ENCODE measurements at places on chromosomes 5 and 9.

DNA sequence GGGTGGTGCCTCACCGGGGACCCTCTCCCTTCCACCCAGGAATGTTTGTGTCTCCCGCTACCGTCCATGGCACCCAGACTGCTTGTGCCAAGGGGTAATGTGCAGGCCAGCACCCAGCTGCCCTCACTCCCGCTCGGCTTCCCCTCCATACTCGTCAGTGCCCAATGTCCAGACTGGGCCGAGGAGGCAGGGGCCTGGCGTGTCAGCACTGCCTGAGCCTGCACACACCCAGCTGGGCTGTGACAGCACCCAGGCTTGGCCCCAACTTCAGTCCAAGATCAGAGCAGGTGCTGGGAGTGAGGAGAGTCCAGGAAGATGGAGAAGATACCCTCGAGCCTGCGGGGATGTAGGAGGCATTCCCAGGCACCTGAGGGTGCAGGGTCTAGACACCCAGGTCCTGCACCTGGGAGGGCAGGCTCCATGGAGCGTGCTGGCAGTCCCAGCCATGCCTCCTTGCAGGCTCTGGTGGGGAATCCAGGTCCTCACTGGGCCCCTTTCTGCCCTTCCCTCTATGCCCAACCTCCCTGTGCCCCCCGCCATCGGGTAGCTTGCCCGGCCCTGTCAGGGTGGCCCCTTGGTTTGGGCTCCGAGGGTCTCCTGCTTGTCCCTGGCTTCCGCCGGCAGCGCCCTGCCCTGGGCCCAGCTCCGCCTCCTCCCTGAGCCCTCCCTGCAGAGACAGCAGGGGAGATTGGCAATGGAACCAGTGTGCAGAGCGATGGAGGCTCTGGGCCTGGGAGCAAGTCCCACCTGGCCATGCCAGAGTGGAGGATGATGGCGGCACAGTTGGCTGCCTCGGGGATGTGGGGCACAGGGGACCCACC lies 250.8 kb upstream of the EDIL3 start:
- no peak for DNase-seq

GRCh38 chr9:977838-978830 lies 1.7 kb downstream of the DMRT3 start:
- DNase-seq: no peak

DNA sequence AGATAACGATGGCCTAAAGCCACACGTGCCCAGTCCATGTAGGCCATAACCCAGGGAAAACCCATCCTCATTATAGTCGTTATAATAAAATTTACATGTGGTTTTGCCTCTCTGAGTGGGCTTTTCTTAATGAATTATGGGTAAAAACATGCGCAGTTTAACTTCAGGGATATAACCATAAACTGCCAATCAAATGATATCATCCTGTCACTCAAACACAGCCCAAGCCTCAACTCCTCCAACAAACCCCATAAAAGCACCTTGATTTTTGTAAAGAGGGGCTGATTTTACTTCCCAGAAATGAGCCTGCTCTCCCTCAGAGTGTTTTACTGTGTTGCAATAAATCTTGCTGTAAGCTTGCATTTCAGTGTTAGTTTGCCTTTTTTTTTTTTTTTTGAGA lies 15.8 kb upstream of the SETX start:
- DNase-seq: no peak

DNA sequence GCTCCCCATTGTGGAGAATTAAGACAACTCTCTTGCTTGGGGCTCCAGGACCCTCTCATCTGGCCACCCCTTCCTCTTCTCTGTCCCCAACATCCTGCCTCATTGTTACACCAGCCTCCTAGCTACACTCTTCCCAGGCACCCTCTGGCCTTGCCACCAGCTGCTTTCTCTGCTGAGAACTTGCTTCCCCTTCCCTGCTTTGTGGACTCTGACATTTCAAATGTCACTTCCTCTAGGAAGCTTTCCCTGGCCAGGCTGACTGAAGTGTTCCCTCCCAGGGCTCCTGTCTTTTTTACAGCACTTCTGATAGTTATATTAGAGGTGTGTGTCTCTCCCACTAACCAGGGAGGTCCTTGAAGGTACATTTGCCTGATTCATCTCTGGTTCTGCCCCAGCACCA lies 194.0 kb upstream of the KLF4 start:
- no peak for DNase-seq

DNA sequence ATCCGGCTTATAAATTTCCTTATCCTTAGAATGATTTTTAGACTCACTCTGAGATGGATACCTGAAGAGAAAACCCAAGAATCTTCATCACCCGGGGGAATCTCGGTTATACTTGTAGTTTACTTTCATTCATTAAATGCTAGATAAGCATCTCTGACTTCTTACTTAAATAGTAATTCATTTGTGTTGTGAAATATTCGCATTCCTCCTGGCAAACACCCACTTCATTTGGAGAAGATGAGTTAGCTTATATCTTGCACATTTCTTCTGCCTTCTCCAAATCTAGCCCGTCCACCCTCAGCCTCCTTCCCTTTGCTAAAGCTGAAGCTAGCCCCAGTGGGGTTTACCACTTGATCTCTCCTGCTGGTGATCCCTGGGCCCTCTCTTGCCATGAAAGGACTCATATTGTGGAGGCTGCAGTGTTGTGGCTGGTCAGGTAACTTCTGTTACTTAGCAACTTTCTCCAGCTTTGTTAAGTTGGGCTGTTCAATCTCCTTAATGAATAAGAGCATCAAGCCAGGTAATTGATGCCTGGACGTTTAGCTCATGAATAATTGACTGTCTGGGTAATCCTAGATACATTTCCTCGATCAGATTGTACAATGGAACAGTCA lies 11.3 kb upstream of the POU4F3 start:
- no peak for DNase-seq

- DNase-seq: no peak
Observed at GRCh38 chr5:79005151-79005550, 20.0 kb upstream of the ARSB start.

All from stimulated activated CD4-positive, alpha-beta T cell treated with anti-CD3 and anti-CD28 coated beads, TNF-alpha, amount 100 ng/mL, for 1 hour (primary cell).